ENCODE measurements at places on chromosomes 7 and 10.

GRCh38 chr10:129398711-129399141 is 68.3 kb upstream of the MGMT start:
- no peak for DNase-seq

- DNase-seq = peak; percentile 8
These were observed 42.5 kb upstream of the LCOR start for GRCh38 chr10:96789571-96790108.

DNA sequence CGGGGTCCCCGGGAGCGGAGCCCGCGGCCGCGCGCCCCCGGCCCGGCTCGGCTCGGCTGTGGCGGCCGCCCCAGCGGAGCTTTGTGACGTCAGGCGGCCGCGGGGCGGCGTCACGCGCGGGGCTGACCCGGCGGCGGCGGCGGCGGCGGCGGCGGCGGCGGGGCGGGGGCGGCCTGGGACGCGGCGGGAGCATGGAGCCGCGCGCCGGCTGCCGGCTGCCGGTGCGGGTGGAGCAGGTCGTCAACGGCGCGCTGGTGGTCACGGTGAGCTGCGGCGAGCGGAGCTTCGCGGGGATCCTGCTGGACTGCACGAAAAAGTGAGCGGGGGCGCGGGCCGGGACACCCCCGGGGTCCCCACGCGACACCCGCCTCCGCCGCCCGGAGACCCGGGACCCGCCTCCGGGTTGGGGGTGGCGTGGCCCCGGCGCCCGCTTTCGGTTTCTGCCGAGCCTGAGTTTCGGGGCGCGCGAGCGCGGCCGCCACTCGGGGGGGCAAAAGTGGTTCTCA is at the start of gene PWWP2B:
TSS of gene PWWP2B (plus strand) at position 165 of the 506 bp plus-strand sequence. CDS start at position 192, 27 bp downstream.
- DNase-seq = no peak

- DNase-seq = no peak
These were observed 52.8 kb downstream of the DLG5 start for GRCh38 chr10:77873536-77874380.

GRCh38 chr7:149790146-149790548 is 16.8 kb upstream of the ZNF467 start:
- DNase-seq = no peak

- no peak for DNase-seq
These were observed 171.6 kb upstream of the SVIL start for GRCh38 chr10:29806350-29806788.

DNA sequence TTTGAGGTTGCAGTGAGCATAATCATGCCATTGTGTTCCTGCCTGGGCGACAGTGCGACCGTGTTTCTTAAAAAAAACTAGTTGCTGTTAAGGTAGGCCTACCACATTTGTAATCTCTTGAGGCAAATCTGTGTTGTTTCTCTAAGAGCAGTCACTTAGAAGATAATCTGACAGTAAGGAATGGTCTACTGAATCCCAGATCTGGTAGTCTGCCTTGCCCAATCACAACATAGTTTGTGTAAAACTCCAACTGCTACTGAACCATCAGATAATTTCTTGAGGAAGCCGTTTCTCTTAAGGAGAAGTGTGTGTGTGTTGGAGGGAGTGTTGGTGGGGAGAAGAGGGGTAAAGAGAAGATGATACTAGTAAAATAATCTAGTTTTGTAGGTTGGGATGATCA is 5.0 kb downstream of the NRF1 start:
- no peak for DNase-seq

- no peak for DNase-seq
These were observed 871 bp downstream of the SPOCK2 start for GRCh38 chr10:72087392-72087968.

DNA sequence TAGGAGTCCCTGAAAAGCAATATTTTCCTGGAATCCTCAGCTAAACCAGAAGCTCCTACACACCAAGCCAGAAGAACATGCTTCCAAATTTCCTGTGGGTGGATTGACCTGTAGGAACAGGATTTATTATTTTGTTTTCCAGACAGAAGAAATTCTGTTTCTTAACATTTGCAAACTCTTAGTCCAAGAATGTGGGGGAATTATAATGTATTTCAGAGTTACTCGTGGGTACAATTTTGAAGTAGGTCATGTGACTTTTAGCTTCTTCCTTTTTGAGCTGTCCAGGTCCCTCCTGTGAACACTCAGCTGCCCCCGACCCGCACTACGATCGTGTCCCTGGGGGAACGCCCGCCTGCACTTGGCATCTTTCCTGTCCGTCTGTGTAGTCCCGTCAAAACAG is 27.7 kb upstream of the VIPR2 start:
- no peak for DNase-seq
